ENCODE measurements at places on chromosomes 11 and 22.

DNA sequence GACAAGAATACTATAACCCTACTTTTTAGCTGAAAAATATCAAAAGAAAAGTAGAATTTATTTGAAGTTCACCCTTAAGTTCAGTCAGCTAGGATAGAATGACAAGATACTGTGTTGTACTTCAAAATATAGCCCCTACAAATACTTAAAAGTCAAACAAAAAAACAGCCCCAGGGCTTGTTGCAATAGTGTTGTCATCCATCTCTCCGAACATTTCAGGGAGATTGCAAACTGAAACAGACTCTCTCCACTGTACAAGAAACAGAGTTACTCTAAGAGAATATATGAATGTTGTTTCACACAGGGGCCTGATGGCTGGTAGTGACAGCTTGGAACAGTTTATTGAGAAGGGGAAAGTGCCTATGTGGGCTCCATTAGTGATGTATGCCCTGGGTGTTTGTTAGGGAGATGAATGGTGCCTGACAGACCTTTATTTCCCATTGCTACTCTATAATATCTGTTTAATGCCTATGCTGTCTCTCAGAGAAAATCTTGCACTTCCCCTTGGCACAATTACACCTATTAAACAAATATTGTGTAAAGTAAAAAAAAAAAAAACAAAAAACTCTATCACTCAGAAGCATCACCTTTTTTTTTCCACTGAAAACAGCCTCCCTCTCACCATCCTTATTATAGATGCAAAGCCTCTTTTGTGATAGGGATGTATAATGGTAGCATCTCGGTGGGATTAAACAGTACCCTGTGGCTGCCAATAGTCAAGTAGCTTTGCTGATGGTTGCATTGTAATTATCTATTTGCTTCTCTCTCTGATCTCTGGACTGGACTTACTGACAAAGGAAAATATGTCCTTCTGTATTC is 506.3 kb upstream of the LUZP2 start:
- no peak for DNase-seq

- DNase-seq: no peak
Measured at GRCh38 chr22:42509548-42509947, 10.0 kb downstream of the RRP7A start.

DNA sequence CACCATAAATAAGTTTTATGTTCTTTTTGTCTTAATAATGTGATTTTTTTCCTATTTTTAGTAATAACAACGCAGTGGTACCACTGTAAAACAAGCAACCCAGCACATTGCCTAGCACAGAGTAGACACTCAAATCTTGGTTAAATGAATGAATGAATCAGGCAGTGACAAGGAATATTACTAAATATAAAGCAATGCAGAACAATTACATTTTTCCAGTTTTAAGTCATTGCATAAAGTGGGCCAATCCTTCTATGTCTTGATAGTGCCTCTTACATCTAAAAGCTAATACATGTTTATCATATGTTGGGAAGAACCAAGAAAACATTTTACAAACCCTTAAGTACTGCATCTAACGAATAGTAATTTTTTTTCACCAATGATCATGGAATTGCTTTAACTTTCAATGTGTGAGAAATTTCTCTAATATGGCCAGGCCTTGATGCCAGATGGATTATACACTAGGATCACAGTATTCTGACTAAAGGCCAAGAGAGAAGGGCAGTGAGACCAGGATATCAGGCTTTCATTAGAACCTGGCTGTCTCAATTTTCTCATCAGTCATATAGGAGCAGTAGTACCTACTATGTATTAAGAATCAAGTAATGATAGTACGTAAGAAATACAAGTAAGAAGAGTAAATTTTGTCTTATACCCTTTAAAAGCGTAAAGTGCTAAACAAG is 88.5 kb downstream of the TRIM44 start:
- no peak for DNase-seq

- no peak for DNase-seq
Measured at GRCh38 chr11:93073026-93073425, 103.6 kb downstream of the MTNR1B start.

DNA sequence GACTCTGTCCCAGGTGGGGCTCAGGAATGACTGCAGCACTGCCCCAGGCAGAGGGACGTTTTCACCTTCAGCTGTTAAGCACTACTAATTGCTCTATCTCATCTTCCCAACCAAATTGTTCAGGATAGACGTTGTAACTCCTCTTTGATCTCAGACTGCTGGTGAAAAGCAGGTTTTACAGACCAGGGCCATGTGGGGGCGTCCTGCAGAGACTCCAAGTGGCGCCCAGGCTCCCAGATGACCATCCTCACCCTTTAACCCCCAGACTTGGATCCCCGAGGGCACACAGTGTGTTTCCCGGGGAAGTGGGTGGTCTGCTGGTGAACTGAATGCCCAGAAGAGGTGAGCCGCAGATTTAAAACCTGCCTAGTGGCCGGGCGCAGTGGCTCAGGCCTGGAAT is 23.9 kb downstream of the FADD start:
- no peak for DNase-seq

- DNase-seq: no peak
Measured at GRCh38 chr11:126419801-126420697, 64.6 kb downstream of the ST3GAL4 start.

GRCh38 chr22:34198976-34199375 is 278.7 kb upstream of the LARGE1 start:
- DNase-seq: no peak

DNA sequence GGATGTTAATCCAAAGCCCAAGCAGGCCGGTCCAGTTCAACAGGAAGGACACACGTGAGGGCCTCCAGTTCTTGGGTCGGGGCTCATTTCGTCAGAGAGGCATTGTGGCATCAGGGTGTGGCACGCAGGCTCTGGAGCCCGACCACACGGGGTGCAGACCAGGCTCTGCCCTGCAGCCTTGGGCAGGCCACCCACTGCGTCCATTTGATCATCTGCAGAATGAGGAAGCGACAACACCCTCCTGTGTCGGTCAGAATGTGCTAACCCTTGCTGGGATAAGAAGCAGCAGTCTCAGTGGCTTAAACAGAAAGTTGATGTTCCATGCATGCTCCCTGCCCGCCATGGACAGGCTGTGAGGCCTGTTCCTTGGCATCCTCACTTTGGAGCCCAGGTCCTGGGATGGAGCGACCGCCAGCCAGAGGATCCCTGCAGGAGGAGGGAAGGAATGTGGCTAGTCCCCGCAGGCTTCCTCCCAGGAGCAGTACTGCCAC is 10.8 kb downstream of the RIBC2 start:
- no peak for DNase-seq

- peak; percentile 52 for DNase-seq
Measured at GRCh38 chr11:126083829-126084607, 21.4 kb upstream of the CDON start.

DNA sequence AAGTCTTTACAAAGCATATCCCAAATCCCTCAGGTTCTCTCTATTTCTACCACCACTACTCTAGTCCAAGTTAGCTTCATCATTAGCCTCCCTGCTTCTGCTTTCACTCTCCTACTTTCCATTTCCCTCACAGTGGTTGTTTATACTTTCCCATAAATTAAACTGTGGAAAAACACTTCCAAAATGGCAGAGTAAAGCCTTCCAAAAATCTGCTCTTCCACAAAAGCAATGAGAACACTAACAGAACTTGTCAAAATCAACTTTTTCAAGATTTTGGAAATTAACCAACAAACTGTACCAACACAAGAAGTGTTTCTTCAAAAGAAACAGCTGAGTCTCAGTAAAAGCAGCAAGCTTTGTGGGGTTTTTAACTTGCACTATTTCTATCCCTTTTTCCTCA is 71.8 kb downstream of the TTC28 start:
- no peak for DNase-seq

GRCh38 chr11:61973476-61974162 is 6.2 kb upstream of the FTH1 start:
- no peak for DNase-seq

- DNase-seq: no peak
Measured at GRCh38 chr11:109847621-109848020, 245.6 kb upstream of the ZC3H12C start.

DNA sequence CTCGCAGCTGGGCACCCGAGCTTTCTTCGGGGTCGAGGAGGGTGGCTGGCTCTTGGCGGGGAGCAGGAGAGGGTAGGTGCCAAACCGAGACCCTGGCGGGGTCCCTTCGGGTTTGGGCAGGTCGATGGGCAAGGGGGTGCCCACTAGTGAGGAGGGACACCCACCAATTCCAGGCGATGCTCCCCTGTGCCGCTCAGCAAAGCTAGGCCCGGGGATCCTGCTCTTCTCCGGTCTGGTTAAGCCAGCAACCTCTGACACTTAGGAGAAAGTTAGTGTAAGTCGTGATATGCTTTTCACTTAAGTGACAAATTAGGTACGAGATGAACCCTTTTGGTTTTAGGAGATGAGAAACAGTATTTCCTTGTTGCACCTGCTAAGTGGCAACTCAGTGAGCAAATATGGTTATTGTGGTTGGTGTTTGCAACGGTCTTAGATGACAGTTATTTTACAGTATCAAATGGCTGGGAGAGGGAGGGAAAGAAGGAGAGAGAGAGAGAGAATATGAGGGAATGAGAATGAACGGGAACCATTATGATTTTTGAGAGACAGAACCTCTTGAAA is 565 bp downstream of the NUCB2 start:
- peak; percentile 27 for DNase-seq

DNA sequence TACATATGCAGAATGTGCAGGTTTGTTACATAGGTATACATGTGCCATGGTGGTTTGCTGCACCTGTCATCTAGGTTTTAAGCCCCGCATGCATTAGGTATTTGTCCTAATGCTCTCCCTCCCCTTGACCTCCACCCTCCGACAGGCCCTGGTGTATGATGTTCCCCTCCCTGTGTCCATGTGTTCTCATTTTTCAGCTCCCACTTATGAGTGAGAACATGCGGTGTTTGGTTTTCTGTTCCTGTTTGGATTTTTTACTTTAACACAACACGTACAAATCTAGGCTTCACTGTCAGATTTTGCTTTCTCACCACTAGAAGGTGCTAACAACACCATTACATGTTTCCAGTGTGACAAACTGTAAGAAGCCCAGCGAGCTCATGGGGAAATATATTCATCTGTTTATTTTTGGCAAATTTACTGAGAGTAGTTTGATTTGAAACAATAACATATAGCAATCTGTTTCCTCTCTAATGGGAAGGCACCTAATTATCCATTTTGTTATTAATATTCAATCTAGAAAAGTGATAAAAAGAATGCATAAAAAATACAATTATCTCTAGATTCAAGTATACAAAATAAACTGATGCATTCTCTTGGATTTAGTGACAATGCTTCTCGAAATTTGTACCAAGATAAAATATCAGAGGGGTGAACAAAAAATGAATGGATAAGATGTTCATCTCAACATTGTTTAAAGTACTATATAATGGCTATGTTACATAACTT is 23.2 kb upstream of the BIRC3 start:
- DNase-seq: peak; percentile 66

- no peak for DNase-seq
Measured at GRCh38 chr11:66973956-66974580, 1.0 kb upstream of the C11orf86 start.

GRCh38 chr11:109677231-109677630 is 255.2 kb downstream of the C11orf87 start:
- no peak for DNase-seq

GRCh38 chr11:1404461-1405185 is 14.9 kb downstream of the BRSK2 start:
- DNase-seq: no peak

Measured in central memory CD4-positive, alpha-beta T cell (primary cell).